Heart left ventricle (tissue), 16 donors: ENCODE measurements at places on chromosomes 12 and 14.

DNA sequence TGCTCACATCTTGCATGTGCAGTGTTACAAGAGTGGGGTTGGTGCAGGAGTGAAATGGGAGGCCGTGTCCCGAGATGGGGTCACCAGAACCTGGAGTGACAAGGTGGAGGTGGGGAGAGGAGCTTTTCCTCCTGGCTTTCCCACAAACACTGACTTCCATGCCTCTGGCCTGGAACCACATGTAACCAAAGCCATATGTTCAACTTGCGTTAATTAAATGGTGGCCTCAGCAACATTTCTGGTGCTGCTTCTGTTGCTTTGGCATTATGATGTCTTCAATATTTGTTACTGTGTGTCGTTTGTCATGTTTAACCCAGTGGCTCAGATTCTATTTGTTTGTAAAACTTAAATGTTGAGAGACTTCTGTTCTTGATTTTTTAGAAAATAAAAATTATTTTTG lies 110.2 kb downstream of the VCPKMT start:
- DNase-seq: no peak

GRCh38 chr12:80707126-80707829 lies at the start of gene MYF6:
MYF6 (plus strand) TSS chr12:80707634; CDS start chr12:80707720, 86 bp downstream.
- H3K36me3 ChIP-seq: no peaks in the 10 kb centered on the region
- peaks cover 12% of the 10 kb centered on the region for H3K27me3 ChIP-seq

DNA sequence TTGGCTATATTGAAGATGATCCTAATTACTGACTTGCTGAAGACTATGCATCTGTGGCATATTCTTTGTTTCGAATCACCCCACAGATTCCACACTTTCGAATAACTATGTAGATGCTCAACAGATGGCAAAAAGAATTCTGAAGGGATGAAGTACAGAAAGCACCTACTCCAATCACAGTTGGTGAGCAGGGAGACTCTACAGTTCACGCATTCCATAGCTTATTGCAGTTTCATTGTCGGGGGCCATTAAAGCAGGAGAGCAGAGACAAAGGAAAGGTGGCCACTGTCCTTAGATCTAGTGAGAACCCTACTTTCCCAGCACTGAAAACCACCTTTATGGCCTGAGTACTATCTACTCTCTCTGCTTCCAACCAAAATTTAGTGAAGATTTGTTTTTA lies 191.9 kb downstream of the STXBP6 start:
- H3K4me3 ChIP-seq: no peak overlapping the region
- no peak overlapping the region for H3K27ac ChIP-seq
- H3K4me1 ChIP-seq: no peaks in the 10 kb centered on the region
- peaks cover 20% of the 10 kb centered on the region for H3K36me3 ChIP-seq
- DNase-seq: no peak
- H3K27me3 ChIP-seq: no peaks in the 10 kb centered on the region

- DNase-seq: no peak
- peaks cover 4% of the 10 kb centered on the region for H3K27me3 ChIP-seq
- H3K4me1 ChIP-seq: no peaks in the 10 kb centered on the region
- H3K27ac ChIP-seq: no peak overlapping the region
- no peak overlapping the region for H3K4me3 ChIP-seq
Observed at GRCh38 chr12:115057445-115057844, 373.5 kb upstream of the TBX3 start.

GRCh38 chr12:47307680-47308399 lies 228.1 kb upstream of the AMIGO2 start:
- H3K36me3 ChIP-seq: no peaks in the 10 kb centered on the region
- H3K27me3 ChIP-seq: no peaks in the 10 kb centered on the region
- H3K4me1 ChIP-seq: no peaks in the 10 kb centered on the region
- DNase-seq: no peak
- no peak overlapping the region for H3K27ac ChIP-seq
- no peak overlapping the region for H3K4me3 ChIP-seq

- DNase-seq: no peak
- H3K4me3 ChIP-seq: no peak overlapping the region
- no peaks in the 10 kb centered on the region for H3K4me1 ChIP-seq
- H3K27me3 ChIP-seq: no peaks in the 10 kb centered on the region
- H3K36me3 ChIP-seq: no peaks in the 10 kb centered on the region
Observed at GRCh38 chr14:75626396-75626795, 34.3 kb downstream of the ERG28 start.

DNA sequence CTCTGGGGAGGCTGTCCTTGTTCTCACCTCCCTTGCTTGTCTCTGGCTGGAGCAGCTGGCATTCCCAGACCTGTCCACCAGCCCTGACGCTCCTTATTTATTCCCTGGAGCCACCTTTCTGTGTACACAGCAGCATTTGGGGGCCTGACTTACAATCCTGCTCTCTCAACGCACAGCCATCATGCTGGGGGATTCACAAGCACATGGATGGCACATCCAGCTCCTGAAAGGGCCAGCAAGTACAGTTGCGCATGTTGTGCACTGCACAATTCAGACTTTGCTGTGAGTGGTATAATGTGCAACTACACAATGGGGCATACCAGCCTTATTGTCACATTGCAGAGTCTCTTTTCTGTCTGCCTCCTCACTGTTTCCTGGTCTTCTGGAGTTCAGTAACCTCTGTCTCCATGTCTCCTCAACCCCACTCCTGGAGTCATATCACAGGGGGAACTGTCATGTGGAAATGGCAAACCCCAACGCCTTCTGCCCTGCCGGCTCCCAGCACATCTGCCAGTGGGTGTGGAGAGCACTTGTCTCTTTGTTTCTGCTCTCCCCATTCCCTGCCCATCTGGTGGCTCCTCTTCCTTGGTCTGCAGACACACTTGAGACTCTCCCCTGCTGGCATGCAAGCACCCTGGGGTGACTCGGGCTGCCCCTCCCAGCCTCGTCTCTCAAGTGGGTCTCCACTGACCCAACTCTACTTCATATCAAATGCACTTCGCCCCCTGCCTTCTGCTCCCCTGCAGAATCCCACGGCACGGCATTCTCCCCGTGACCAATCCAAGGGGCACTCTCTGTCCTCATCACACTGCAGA lies 41.2 kb upstream of the MEG3 start:
- no peak overlapping the region for H3K27ac ChIP-seq
- no peaks in the 10 kb centered on the region for H3K27me3 ChIP-seq
- H3K4me3 ChIP-seq: no peak overlapping the region
- DNase-seq: no peak
- H3K4me1 ChIP-seq: no peaks in the 10 kb centered on the region

DNA sequence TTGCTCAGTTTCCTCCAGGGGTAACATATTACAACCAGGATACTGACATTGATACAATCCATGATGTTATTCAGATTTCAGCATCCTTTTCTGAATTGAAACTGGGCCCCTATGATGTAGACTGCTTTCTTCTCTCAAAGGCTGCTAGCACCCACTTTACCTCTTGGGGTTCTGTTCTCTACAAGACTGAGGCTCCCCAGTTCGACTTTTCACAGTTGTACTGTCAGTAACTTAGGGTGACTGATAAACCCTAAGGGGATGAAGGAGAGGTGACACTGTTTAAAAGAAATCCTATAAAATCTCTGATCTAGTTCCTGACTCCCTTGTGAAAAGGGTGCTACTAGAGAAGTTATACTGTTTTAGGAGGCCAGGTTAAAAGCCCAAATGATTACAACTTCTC lies 818 bp downstream of the VPS33A start:
- DNase-seq: no peak
- H3K27me3 ChIP-seq: no peaks in the 10 kb centered on the region

DNA sequence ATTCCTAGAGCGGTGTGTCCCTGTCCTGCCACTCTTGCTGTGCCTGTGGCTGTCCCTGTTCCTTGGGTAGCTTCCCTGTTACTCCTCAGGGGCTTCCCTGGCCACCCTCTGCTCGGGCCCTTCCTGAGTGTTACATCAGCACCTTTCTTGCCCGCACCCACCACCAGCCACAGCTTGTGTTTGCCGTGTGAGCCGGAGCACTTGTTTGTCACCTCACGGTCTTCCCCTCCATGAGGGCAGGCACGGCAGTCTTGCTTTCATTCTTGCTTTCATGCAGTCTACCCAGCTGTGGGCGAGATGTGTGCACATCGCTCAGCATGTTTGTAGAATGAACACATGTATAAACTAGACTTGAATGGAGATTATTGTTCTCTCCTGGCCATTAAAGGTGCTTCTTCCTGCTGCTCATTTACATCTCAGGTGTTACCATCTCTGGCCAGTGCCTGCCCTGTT lies 42.0 kb downstream of the TRAF3 start:
- no peak for DNase-seq
- H3K27ac ChIP-seq: no peak overlapping the region
- H3K36me3 ChIP-seq: no peaks in the 10 kb centered on the region
- H3K27me3 ChIP-seq: no peaks in the 10 kb centered on the region

- no peak overlapping the region for H3K4me3 ChIP-seq
- no peaks in the 10 kb centered on the region for H3K27me3 ChIP-seq
- H3K36me3 ChIP-seq: no peaks in the 10 kb centered on the region
- peak overlapping the region; percentile 76 for H3K27ac ChIP-seq
- H3K4me1 ChIP-seq: peaks cover 89% of the 10 kb centered on the region
- DNase-seq: peak; percentile 45
Observed at GRCh38 chr14:75604979-75605851, 26.8 kb downstream of the FLVCR2 start.

- DNase-seq: no peak
- no peaks in the 10 kb centered on the region for H3K27me3 ChIP-seq
- H3K4me3 ChIP-seq: no peak overlapping the region
- H3K27ac ChIP-seq: no peak overlapping the region
- H3K36me3 ChIP-seq: no peaks in the 10 kb centered on the region
- no peaks in the 10 kb centered on the region for H3K4me1 ChIP-seq
Observed at GRCh38 chr12:78315028-78315427, 484.3 kb downstream of the NAV3 start.

GRCh38 chr12:39752482-39753137 lies 133.0 kb upstream of the ABCD2 start:
- H3K27ac ChIP-seq: no peak overlapping the region
- H3K4me3 ChIP-seq: no peak overlapping the region

GRCh38 chr12:3730111-3730510 lies 22.8 kb downstream of the CRACR2A start:
- H3K4me3 ChIP-seq: no peak overlapping the region
- DNase-seq: no peak
- H3K27me3 ChIP-seq: no peaks in the 10 kb centered on the region
- H3K36me3 ChIP-seq: no peaks in the 10 kb centered on the region
- H3K4me1 ChIP-seq: peaks cover 3% of the 10 kb centered on the region

DNA sequence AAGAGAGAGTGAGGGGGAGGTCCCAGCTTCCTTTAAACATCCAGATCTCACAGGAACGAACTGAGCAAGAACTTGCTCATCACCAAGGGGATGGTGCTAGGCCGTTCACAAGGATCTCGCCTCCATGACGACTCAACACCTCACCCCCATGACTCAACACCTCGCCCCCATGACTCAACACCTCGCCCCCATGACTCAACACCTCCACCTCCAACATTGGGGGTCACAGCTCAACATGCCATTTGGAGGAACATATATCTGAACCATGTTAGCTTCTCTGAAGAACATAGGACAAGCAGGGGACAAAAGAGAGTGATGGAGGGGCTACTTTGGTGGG lies 66.0 kb upstream of the LHX5 start:
- H3K27me3 ChIP-seq: peaks cover 13% of the 10 kb centered on the region
- no peak for DNase-seq
- no peak overlapping the region for H3K27ac ChIP-seq
- no peaks in the 10 kb centered on the region for H3K4me1 ChIP-seq
- H3K36me3 ChIP-seq: no peaks in the 10 kb centered on the region
- no peak overlapping the region for H3K4me3 ChIP-seq
